ENCODE measurements at places on chromosomes 1 and 21.

GRCh38 chr1:20787840-20788795 is 1.0 kb upstream of the HP1BP3 start:
- no peak for DNase-seq

GRCh38 chr21:40151611-40152010 is 284.4 kb downstream of the PCP4 start:
- DNase-seq: no peak

- DNase-seq: no peak
Measured at GRCh38 chr1:222369148-222369547, 178.8 kb downstream of the HHIPL2 start.

- no peak for DNase-seq
Measured at GRCh38 chr1:184225283-184226099, 161.3 kb upstream of the C1orf21 start.

DNA sequence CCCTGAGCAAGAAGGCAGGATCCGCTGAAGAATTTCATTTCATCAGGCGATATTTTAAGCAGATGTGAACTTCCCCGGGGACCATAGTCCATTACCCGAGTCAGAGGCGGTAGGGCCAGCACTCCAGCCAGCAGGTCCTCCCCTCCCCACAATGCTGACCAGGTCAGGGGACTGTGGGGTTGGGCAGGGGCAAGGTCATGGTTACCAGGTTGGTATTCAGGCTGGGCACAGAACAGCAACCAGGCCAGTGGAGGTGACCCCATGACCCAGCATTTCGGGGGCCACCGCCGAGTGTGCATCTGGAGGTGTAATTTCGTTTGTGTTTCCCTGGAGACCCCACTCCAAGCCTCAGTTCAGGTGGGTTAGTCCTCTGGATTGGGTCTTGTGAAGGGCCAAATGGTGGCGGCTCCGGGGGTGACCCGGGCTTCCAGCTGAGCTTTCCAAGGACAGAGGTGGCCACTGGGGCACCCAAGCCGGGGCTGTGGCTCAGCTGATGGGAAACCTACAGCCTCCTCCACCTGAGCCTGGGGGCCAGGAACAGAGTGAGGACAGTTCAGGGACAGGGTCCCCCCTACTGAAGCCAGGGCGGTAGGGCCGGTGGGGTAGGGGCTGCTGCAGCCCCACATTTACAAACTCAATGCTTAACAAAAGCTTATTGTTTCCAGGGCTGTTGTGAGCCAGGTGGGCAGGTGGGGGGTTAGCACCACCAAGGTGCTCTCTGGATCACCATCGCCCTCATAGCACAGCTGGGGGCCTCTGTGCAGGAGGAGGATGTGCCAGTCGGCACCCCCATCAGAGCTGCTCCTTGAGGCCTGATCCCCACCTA is 2.8 kb downstream of the PRDM16 start:
- no peak for DNase-seq

GRCh38 chr1:156086256-156086662 is 4.0 kb upstream of the MEX3A start:
- no peak for DNase-seq

GRCh38 chr1:38558500-38559445 is 300.8 kb downstream of the RRAGC start:
- DNase-seq: no peak

- DNase-seq: no peak
Measured at GRCh38 chr1:230910755-230911117, 42.4 kb upstream of the C1orf198 start.

- no peak for DNase-seq
Measured at GRCh38 chr1:121587230-121587569, 402.4 kb downstream of the SRGAP2C start.

DNA sequence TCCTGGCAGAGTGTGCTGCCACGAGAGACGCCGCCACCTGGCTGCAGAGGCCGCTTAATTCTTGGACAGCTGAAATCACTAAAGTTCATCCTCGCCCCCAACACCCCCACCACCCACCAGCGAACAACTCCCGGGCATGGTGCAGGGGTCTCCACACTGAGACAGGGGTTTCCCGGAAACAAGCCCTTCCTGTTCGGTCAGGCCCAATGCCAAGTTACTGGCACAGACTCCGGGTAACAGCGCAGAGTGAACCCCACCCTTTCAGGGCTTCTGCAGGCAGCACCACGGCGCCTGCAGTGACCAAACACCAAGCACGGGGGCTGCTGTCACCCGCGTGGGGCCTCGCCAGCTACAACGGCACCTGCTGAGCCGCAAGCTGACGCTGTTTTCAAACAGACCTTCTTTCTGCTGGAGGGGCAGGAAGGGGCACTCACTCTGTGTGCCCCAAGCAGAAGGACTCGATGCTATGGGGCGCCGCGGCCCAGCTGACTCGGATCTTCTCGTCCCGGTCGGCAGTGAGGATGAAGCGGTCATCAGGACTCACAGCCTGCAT is 17.4 kb downstream of the WDR4 start:
- DNase-seq: no peak

GRCh38 chr1:172970186-172970585 is 80.6 kb downstream of the TNFSF18 start:
- no peak for DNase-seq

- DNase-seq: no peak
Measured at GRCh38 chr1:222060210-222060916, 318.5 kb upstream of the DUSP10 start.

DNA sequence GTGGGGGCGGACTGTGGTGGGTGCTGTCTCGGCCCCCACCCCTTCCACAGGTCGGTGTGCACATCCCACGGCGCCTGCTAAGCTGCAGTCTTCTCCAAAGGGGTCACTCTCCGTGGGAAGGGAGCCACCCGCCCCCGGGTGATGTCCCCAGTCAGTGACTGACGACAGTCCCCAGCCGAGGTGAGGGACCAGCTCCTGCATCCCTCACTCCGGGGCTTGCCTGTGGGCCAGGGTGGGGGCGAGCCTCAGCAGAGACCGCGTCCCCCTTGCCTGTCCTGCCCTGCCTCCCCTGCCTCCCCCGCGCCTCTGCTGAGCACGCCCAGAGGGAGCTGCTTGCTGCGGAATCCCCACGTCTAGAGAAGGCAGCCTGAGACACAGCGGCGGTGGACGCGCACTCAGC is 35.9 kb upstream of the PDE9A start:
- DNase-seq: no peak

- DNase-seq: no peak
Measured at GRCh38 chr1:27348861-27349783, 7.3 kb downstream of the SYTL1 start.

DNA sequence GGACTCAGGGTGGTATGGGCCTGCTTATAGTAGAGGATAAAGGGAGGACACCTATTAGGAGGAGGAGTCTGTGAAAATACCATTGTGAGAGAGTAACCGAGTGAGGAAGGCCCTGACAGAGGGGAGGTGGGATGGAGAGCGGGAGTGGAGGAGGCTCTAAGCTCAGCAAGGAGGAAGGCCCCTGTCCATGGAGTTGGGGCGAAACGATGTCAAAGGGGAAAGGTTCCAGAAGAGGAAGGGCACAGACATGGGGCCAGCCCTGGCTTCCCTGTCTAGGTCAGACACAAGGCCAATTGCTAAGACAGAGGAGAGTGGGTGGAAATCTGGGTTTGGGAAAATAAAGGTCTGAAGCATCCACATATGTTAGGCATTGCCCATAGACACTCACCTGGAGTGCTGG is 44.2 kb downstream of the ELK4 start:
- no peak for DNase-seq

DNA sequence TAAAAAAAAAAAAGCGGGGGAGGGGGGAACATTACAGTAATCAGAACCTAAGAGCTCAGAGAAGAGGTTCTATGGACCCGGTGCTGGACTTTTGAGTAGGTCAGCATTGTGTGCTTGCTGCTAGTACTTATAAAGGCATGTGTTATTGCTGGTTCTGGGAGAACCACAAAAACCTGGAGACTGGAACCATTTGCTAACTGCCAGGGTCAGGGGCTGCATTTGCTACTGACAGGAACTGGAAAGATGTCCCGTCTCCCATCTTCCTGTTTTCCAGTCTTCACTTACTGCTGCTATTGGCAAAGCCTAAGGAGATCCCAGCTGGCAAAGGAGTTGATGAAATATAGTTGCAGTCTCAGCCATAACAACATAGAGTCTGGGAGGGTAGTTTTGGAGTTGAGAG is 4.3 kb downstream of the RNF2 start:
- DNase-seq: no peak

- no peak for DNase-seq
Measured at GRCh38 chr1:70220517-70221237, 503 bp upstream of the SRSF11 start.

GRCh38 chr1:213325482-213325881 is 274.4 kb downstream of the RPS6KC1 start:
- DNase-seq: no peak

DNA sequence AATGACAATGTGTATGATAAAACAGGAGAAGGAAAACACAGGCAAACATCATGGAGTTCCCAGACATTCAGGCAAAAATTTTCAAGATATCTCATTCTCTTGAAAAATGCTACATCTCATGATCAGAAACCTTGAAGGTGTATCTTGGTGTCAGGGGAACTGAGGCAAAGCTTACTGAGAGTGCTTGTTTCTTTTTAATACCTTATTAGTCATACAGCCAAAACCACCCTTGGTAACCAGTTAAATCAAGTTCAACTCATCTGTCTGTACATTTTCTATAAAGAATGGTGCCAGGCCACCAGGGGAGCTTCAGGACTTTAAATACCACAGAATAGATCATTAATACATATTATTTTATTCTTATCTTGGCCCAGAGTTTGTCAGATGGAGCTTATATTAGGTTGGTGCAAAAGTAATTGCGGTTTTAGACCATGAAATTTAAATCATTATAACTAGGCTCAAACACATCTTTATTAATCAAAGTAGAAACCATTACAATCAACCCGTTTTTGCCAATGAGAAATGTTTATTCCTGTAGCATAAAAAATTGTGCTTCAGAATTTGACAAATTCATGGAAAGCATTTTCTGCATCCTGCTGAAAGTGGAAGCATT is 1036.0 kb downstream of the AMY1C start:
- DNase-seq: no peak

DNA sequence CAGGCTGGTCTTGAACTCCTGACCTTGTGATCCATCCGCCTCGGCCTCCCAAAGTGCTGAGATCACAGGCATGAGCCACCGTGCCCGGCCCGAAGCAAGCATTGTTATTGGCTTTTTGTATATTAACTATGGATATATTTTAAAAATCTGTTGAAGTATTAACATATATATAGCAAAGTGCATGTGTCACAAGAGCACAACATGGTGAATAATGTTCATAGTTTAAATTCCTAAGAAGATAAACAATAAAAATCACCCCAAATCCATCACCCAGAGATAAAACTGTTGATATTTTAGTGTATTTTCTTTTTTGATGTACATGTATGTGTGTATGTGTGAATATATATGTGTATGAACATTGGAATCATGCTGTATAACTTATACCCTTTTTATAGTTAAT is 9.1 kb upstream of the FOXE3 start:
- no peak for DNase-seq

- no peak for DNase-seq
Measured at GRCh38 chr21:35721701-35722100, 338.6 kb downstream of the SETD4 start.

DNA sequence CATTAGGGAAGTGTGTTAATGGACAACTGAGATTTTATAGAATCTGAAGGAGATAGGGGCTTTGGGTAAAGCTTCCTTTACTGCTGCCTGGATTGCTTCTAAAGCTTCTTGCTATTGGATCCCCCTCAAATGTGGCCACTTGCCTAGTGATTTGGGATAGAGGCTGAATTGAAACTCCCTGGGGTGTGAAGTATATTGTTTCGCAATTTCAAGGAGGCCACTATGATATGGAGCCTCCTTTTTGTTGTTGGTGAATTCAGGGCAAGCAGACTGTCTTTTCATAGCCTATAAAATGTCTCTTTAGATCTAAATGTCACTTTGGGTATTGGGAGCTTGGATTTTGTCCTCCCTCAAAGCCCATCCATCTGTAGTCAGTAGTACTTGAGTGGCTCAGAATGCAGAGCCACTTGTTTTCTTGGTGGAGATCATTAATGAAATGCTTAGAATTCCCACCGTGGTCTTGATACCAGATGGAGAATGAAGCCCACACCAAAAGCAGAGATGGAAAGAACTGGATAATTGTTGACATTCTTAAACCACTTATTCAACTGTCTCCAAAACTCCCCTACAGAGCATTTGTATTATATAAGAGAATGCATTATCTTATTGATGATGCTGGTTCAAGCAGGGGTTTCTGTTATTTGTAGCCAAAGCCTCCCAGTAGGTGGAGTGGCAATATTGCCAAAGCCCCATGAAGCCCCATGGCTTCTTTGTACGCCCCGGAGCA is 144.3 kb upstream of the KCNE2 start:
- no peak for DNase-seq

DNA sequence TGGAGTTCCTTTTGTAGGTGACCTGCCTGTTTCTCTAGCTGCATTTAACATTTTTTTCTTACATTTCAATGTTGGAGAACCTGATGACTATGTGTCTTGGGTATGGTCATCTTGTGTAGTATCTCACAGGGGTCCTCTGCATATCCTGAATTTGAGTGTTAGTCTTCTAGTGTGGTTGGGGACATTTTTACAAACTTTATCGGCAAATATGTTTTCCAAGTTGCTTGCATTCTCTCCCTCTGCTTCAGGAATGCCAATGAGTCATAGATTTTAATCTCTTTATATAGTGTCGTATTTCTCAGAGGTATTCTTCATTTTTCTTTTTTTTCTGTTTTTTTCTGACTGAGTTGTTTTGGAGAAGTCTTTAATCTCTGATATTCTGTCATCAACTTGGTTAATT is 684.0 kb downstream of the NCAM2 start:
- DNase-seq: no peak

GRCh38 chr1:56429288-56429687 is 150.1 kb downstream of the PLPP3 start:
- DNase-seq: no peak

GRCh38 chr1:106659490-106660244 is 396.8 kb upstream of the PRMT6 start:
- DNase-seq: no peak

DNA sequence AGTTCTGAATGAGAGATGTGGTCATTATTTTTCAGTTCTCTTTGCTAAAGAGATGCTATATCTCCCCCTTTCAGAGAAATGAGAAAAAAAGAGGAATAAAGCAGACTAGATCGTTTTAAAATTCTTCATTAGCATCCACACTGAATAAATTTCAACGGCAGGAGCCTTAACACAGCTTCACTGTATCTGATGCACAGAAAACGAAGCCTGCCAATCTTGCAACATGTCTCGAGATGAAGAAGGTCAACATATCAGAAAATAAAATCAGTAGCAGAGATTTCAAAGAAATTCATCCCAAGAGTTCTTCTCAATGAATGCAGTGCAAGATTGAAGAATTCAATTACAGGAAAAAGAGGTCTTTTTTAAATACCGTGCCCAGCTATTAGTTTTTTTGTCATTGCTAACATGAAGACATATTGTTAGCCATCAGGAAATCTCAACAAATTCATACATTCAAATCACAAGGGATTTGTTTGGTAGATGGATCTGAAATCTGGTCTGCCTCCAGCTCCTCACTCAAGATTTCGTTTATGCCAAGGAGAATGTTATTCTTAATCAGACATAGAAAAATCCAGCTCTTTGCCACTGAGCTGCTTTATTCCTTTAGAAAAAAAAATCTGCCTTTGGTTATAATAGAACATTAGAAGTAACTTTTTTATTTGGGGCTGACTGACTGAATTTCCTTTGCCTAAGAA is 76.4 kb upstream of the DAB1 start:
- no peak for DNase-seq
